ENCODE measurements at places on chromosomes 3 and 15.

GRCh38 chr3:107117922-107118536 is 259.2 kb upstream of the CCDC54 start:
- DNase-seq: peak; percentile 64

GRCh38 chr15:80800067-80800466 is 20.9 kb downstream of the CEMIP start:
- no peak for DNase-seq

DNA sequence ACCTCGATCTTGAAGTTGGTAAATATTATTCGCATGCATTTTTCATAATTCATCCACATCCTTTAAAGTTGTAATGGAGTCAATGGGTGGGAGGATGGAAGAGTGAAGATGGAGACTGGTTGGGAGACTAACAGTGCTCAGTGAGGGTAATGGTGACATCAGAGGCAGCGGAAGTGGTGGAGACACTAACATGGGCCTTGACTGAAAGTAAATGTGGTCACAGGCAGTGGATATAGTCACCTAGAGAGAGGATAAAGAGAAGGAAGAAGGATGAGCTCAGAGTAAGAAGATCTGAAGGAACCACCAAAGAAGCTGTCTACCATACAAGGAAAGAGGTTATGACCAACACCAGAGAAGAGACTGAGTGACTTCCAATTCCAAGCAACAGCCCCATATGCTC is 281.6 kb upstream of the STT3B start:
- no peak for DNase-seq

DNA sequence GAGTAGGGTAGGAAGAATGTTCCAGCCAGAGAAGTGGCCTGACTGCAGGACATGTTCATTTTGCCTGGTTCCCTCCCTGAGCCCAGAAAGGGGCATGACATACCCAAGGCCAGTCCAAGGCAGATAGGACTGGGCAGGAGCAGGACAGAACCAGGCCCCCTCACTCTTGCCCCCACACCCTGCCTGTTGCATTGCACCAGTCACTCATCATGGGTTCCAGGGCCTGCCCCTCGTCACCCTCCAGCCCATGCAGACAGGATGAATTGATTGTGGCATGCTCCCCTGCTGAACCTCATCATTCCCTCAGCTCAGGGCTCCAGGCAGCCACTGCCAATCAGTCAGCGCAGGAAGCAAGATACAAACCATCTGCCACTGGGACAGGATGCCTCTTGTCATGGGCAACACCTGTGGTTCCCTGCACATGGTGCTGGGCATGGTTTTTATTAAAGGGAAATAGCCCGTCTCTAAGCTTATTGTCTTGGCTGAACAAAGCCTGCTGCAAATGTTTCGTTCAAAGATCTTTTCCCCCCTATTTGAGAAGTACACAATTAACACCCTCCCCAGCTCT is 48.9 kb downstream of the RASGRF1 start:
- DNase-seq: no peak

DNA sequence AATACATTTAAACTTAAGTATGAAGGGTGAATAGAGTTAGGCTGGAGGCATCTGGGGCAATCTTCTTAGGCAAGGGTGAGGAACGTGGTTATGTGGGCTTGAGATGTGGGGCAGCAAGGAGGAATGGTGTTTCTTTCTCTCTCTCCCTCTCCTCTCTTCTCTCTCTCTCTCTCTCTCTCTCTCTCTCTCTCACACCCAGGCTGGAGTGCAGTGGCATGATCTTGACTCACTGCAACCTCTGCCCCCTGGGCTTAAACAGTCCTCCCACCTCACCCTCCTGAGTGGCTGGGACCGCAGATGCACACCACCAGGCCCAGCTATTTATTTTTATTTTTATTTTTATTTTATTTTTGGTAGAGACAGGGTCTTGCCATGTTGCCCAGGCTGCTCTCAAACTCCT is 4.0 kb upstream of the MGA start:
- DNase-seq: no peak

DNA sequence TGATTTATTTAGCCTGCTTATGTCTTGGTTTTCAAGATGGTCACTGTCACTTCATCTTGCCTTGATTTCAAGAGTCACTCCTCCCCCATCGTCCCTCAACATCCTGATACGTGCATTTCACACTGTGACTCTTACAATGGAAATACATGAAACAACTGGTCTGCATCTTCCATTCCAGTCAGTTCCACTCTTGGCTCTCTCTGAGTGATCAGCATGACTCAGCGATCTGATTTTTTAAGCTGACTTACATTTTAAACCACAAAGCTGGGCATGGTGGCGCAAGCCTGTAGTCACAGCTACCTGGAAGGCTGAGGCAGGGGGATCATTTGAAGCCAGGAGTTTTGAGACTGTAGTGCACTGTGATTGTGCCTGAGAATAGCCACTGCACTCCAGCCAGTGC is 271.2 kb upstream of the ROPN1 start:
- no peak for DNase-seq

DNA sequence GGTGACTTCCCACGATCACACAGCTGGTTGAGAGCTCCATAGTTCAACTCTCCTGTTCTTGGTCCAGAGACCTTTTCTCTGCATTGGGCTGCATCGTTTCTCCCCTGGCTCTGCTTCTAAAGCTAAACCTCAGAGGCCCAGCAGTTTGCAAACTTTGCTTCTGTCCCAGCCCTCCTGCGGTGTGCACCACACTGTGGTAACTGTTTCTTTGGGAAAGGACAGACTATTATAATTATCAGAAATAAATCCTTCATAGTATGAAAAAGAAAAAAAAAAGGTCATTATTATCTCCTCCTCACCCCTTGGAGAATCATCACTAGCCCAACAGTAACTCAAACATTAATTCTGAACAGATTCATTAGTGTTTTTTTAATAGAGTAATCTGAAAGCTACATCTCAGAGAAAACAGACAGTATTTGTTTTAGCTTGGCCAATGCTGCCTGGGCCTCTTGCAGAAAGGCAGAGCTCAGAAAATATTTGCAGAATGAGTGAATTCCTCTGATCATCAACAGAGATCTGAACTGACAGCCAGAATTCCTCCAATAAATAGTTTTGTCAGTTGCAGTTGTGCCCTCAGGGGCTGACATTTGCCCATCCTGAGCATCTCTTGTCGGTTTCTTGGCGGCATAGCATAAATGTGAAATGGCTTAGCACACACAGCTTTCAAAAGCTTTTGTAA is 52.9 kb downstream of the BFSP2 start:
- DNase-seq: no peak

DNA sequence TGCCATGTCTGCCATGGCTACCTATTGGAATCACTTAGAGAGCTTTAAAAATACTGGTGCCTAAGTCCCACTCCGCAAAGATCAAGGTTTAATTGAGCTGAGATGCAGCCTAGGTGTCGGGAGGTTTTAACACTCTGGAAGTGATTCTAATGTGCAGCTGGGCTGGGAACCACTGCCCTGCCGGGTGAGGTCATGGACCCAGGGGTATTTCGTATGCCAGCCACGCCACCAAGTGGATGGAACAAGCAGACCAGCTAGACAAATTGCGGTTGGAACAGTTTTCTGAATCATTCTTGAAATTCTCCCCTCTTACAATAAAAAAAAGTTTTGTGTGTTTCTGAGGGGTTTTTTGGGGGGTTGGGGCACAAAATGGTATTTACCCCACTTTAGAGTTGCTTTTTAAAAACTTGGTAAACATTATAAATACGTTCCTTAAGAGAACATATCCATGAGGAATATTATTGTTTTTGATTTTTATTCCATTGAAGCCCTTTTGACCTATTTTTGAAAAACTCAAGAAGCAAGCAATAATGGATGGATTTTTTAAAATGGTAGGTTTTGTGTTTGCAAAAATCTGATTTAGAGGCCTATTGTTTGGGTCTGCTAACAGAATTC is 66.2 kb upstream of the CSTA start:
- peak; percentile 38 for DNase-seq

DNA sequence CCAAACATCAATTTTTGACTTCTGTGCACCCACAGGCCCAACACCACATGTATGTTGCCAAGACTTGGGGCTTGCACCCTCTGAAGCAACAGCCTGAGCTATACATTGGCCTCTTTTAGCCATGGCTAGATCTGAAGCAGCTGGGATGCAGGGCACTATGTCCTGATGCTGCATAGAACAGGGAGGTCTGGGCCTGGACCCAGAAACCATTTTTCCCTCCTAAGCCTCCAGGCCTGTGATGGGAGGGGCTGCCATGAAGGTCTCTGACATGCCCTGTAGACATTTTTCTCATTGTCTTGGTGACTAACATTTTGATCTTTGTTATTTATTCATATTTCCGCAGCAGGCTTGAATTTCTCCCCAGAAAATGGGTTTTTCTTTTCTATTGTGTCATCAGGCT is 330.0 kb downstream of the PYDC2 start:
- no peak for DNase-seq

DNA sequence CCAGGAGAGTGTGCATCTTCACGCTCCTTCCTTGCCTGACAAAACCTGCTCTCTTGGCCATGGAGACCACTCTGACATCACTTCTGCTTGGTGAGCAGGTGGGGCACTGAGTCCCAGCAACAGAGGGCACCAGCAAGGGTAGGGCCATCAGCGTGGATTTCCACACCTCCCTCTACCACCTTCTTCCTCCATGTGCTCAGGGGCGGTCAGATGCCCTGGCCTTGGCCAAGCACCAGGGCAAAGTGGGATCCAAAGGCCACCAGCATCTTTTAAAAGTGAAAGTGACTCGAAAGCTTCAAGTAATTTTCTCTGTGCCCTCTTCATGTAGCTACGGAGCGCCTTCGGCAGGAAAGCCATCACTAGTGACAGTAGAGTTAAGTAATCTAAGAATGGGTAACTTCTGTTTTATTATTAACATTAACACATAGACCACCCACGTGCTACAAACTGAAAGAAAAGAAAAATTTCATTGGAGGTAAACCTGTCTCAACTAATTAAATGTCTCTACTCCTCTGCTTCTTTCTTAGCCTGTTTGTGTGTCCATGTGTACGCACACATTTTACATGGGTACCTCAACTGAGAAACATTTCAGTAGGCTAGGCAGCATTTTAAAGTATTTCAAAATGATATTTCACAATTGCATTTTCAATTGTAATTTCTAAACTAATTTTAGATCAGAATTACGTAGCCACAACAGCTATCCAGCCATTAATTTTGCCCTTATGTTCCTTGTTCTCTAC is 57.9 kb downstream of the CHSY1 start:
- DNase-seq: no peak

DNA sequence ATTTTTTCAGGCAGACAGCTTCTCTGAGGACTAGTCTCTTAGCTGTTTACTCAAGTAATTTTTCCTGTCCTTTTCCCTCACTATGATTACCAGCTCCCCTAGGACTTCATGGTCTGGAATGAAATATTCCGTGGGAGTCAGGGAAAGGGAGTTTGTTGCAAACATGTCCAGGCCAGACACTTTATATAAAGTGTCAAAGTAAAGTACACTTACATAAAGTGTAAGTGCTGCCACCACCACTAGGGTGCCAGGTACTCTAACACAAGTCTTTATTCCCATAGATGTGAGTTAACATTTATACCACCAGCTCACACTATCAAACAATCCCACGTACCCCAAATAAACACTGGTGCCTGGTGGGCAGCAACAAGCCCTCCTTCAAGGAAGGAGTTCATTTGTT is 179.8 kb downstream of the SNRPN start:
- DNase-seq: no peak

- DNase-seq: no peak
Measured at GRCh38 chr3:125137358-125138033, 75.1 kb downstream of the SLC12A8 start.

All from SK-N-DZ (cell line).